ENCODE measurements at places on chromosomes 7 and 10. TPM values are rescaled to one million over a fixed set of nuclear protein-coding genes. Genes with fewer than 3 reads are reported as not detected.

Gene NRCAM
- 4.6 TPM for total RNA-seq

Gene SPAG6
- total RNA-seq, result not detected

GRCh38 chr10:72794260-72794659 lies 99.3 kb upstream of the OIT3 start:
- DNase-seq, result no peak

DNA sequence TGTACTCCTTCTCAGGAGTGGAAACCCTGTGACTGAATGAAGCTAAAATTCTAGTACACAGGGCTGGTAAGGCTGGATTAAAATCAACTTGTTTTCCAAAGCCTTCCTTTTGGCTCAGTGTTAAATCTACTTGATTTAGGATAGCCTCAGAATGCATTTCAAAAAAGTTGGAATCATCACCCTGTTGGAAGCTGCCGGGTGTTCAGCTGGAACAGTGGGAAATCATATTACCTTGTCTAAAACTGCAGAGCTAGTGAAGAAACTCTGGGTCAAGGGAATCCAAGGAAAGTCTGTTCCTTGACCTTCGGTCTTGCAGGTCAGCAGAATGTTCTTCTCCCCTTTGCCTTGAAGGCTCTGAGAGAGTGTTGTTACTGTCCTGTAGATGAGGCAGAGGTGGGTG lies 252.1 kb upstream of the INHBA start:
- DNase-seq, result no peak

Gene IRF5
- 135 TPM for total RNA-seq
